ENCODE measurements at places on chromosomes 11 and 22.

- no peak for DNase-seq
Measured at GRCh38 chr11:47944632-47945031, 35.7 kb upstream of the PTPRJ start.

DNA sequence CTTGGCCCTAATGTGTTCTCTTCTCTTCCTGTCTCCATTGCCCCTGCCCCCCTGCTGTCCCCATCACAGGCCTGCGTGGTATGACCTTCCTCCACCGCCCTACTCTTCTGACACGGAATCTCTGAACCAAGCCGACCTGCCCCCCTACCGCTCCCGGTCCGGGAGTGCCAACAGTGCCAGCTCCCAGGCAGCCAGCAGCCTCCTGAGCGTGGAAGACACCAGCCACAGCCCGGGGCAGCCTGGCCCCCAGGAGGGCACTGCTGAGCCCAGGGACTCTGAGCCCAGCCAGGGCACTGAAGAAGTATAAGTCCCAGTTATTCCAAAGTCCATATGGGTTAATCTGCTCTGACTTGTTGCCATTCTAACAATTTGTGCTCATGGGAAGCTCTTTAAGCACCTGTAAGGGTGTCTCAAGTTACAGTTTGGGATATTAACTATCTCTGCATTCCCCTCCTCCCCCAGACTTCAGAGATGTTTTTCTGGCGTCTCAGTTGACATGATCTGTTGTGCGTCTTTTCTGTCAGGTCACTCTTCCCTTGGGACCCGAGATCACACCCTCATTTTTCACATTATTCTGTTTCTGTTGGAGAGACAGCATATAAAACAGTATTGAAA is 60.0 kb downstream of the COMMD9 start:
- DNase-seq: no peak

DNA sequence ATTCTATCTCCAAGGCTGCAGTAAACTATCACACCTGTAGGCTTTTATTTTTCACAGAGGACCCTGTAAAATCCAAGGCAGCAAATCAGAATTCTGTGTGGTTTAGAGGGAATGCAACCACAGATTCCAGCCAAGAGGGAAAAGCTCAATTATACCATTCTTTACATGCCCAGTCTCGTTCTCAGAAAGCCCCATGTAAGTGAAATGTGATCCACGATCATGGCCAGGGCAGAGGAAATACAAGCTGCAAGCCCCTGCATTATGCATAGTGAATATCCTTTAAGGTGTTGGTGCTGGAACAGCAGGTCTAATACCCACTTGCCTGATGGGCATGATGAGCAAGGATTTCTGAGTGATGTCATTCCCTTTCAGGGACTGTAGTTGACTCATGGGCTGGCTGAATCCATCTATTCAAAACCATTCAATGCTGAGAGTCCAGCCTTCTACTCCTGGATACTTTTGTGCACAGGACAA is 198.7 kb upstream of the MTMR2 start:
- no peak for DNase-seq

GRCh38 chr11:9569588-9570164 is 3.8 kb upstream of the WEE1 start:
- no peak for DNase-seq

DNA sequence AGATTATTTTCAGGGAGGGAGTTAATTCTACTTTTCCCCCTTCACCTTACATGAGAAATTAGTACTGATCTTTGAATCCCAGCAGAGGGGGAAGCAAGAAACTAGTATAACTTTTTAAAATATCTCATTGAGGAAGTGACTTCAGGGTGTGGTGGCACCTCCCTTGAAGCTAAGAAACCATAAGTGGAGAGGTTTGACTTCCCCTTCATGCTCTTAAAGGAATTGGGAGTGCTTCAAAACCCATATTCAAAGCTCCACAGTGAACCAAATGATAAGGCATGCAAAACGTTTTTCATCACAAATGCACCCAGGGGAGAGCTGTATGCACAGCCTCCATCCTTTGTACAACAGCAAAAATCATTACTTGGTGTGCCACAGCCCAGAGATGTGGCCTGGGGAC is 540 bp downstream of the MS4A14 start:
- no peak for DNase-seq

GRCh38 chr22:42065438-42066125 is 5.0 kb downstream of the NAGA start:
- no peak for DNase-seq

- no peak for DNase-seq
Measured at GRCh38 chr11:111082664-111083063, 162.9 kb upstream of the POU2AF2 start.

DNA sequence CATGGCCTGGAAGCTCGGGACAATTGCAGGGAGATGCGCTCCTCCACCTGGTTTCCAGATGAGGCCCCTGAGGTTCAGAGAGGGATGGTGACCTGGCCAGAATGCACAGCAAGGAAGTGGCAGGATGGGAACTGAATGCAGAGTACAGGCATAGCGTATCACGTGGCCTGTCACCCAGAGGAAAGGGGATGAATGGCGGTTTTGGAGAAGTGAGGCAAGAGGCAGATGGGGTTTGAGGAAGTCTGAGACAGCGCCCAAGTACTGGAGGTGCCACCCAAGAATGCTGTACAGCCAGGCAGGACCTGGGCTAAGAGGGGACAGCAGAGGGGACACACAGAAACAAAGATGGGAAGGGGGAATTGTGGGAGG is 4.9 kb downstream of the RAB3IL1 start:
- DNase-seq: no peak

- DNase-seq: no peak
Measured at GRCh38 chr11:4511282-4512245, 29.1 kb downstream of the OR52K1 start.

DNA sequence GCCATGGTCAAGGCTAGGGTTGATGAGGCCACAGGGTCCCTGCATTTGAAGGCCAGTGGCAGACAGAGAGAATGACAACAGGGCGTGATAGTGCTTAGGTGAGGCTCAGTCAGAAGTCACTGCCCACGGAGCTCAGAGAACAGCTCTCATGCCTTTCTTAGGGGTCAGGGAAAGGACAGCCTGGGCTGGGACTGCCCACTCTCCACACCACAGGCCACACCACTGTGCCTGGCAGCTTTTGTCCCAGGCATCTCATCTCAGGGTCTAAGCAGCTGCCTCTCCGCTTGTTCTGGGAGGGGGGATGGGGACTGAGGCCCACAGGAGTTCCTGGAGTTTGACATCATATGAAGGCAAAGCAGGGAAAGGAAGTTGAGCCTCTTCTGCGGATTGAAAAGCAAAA is 150.2 kb upstream of the B3GAT1 start:
- DNase-seq: no peak

GRCh38 chr11:111761036-111761435 is 5.2 kb downstream of the PPP2R1B start:
- no peak for DNase-seq

GRCh38 chr11:69787906-69788305 is 12.8 kb upstream of the FGF4 start:
- DNase-seq: no peak

- DNase-seq: no peak
Measured at GRCh38 chr11:13939961-13940906, 22.3 kb upstream of the SPON1 start.

GRCh38 chr11:10158461-10158860 is 135.6 kb downstream of the SBF2 start:
- no peak for DNase-seq

- no peak for DNase-seq
Measured at GRCh38 chr11:44113018-44113417, 17.5 kb downstream of the EXT2 start.

GRCh38 chr11:47348859-47349258 is 3.6 kb downstream of the MYBPC3 start:
- no peak for DNase-seq

- DNase-seq: no peak
Measured at GRCh38 chr11:106503901-106504300, 426.4 kb downstream of the AASDHPPT start.

DNA sequence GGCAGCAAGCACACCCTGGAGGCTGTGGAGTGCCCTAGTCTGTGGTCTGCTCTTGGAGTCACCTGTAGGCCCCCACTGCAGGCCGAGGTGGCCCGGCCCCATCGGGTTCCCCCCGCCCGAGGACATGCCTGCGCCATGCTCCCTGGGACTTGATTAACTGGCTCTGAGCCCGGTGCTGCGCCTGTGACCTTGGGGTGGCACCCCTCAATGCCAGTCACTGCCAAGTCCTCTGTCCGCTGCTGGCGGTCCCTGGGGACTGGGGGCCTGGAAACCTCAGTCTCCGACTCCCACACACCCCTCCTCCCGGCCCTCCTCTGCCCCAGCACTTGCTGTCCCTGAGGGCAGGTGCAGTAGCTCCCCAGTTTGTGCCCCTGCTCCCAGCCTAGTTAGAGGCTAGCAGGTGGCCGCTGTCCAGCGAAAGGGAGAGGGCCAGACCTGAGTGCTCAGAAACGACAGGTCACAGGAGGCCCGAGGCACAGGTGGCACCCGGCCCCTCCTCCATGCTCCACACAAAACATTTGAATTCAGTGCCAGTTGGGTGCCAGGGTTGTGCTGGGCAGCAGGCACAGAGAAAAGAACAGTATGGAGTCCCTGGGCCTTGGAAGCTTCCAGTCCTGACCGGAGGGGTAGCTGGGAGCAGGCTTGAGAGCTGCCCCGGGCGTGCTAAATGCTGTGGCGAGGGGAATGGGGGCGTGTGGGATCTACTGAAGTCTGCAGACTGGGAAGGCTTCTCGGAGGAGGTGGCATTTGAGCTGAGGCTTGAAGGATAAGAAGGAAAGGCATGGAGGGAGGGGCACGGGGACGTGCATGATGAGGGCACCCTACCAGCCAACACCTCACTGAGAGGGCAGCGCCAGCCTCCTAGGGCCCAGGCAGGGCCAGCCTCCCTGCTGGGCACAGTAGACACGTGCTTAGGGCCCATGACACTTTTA is 16.4 kb upstream of the FLRT1 start:
- no peak for DNase-seq

GRCh38 chr22:44811141-44811540 is 58.8 kb downstream of the ARHGAP8 start:
- DNase-seq: no peak

DNA sequence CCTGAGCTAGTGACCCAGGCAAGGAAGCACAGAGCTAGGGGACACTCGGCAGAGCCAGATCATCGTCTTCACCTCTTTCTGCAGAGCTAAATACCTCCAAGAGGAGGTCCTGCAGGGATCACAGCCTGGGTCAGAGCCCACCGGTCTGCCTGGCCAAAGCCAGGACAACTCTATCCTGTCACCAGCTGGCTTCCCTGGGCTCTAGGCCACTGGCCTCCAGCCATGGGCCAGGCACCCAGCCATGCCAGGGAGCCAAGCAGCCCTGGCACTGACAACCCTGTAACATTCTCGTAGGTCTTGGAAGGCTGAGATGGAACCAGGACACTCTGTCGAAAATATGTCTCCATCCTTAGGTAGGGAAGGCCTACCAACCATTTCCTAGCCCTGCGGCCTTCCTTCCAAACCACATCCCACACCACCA is 270.1 kb downstream of the BUD13 start:
- no peak for DNase-seq

DNA sequence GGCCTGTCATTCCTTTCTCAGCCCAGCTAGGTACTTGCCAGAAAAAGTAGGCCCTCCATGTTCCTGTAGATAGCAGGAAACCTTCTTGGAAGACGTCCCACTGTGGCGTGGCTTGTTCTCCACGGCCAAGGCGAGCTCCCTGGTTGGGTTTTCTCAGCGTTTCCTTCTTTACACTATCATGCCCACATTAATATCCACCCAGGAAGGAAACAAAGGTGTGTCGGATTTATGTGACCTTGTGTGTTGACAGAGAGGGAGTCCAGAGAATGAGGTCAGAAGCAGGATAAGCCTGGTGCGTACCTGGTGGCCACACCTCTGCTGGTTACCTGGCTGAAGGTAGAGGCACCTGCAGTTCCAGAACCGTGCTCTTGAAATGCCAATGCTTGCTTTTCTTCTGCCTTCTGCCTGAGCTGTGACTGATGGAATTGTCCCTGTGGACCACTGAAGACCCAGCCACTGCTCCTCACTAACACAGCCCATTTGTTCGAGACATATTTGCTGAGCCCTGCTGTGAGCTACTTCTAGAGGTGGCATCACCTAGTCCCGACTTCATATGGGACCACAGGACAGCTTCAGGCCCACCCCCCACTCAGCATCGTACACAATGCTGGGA is 7.9 kb downstream of the ASPHD2 start:
- DNase-seq: no peak

- DNase-seq: no peak
Measured at GRCh38 chr11:102914238-102915043, 39.7 kb upstream of the MMP12 start.

- no peak for DNase-seq
Measured at GRCh38 chr11:62044639-62045121, 77.2 kb upstream of the FTH1 start.

- no peak for DNase-seq
Measured at GRCh38 chr11:110716361-110716760, 4.1 kb upstream of the ARHGAP20 start.

DNA sequence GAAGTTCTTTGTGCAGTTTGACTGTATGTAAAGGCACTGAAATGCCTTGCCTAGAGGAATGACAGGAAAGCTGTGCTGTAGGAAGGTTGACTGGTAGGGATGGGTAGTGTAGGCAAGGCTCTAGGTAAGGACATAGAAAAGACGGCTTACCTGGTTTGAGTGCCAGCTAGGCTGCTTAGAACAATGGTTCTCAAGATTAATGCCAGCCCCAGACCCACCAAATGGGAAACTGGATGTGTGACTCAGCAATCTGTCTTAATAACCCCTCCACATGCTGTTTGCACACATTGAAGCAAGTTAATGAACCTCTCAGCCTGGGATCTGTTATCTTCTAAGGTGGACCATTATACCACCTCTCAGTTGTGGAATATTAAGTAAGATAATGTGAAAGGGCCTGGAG is 3.7 kb downstream of the RPS3 start:
- no peak for DNase-seq

GRCh38 chr11:126871792-126872191 is 128.8 kb downstream of the KIRREL3 start:
- DNase-seq: no peak

DNA sequence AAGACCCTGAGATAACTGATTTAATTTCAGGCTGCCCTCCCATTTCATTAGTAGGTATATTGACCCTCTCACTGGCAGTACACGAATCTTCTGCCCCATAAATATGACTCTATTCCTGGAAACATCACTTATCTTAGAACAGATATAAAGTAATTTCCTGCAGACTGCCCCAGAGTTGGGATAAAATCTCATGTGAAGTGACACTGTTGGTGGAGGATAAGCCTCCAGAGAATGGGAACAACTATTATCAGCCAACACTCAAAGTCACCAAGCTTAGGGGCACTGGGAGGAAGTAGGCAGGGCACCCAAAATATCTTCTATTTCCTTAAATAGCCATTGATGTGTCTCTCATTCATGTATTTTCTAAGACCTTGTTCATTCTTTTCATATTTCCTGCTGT is 8.2 kb downstream of the OR51B5 start:
- DNase-seq: no peak

- DNase-seq: no peak
Measured at GRCh38 chr11:115316696-115317095, 187.5 kb downstream of the CADM1 start.

- DNase-seq: no peak
Measured at GRCh38 chr11:87493516-87493915, 455.8 kb downstream of the TMEM135 start.

- no peak for DNase-seq
Measured at GRCh38 chr11:1197886-1198560, 24.8 kb upstream of the MUC5B start.

- DNase-seq: no peak
Measured at GRCh38 chr11:86703987-86704386, 31.6 kb upstream of the ME3 start.

Data from activated CD8-positive, alpha-beta memory T cell treated with anti-CD3 and anti-CD28 coated beads for 1 hour (primary cell).